ENCODE measurements at places on chromosomes 5 and 9. TPM values are rescaled to one million over a fixed set of nuclear protein-coding genes. Genes with fewer than 3 reads are reported as not detected.

DNA sequence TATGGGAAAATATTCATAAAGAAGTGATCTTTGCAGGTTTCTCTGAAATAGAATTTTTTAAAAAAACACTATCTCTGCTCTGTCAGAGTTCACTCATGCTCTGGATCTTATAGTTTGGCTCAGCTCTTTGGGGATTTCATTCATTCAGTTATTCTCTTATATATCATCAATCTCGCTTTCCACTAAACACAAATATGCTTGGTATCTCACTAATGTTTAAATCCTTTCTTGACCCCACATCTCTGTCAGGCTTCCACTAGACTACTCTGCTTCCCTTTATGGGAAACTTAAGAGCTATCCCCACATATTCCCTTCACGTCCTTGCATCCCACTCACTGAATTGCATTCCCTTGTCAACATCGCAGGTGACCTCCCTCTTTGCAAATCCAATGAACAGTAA lies 396.1 kb downstream of the ENC1 start:
- no peak overlapping the region for H3K4me3 ChIP-seq
- no peaks in the 10 kb centered on the region for H3K36me3 ChIP-seq
- DNase-seq: no peak
- H3K27ac ChIP-seq: no peak overlapping the region
- H3K27me3 ChIP-seq: no peaks in the 10 kb centered on the region
- H3K4me1 ChIP-seq: peaks cover 10% of the 10 kb centered on the region

GRCh38 chr9:37676411-37676830 lies 25.7 kb downstream of the FRMPD1 start:
- no peaks in the 10 kb centered on the region for H3K36me3 ChIP-seq
- no peak overlapping the region for H3K4me3 ChIP-seq
- DNase-seq: no peak
- H3K4me1 ChIP-seq: no peaks in the 10 kb centered on the region

GRCh38 chr9:117492476-117492875 lies 77.6 kb upstream of the ASTN2 start:
- no peaks in the 10 kb centered on the region for H3K36me3 ChIP-seq
- H3K27me3 ChIP-seq: no peaks in the 10 kb centered on the region
- no peak overlapping the region for H3K4me3 ChIP-seq
- no peak for DNase-seq
- no peak overlapping the region for H3K27ac ChIP-seq
- peaks cover 2% of the 10 kb centered on the region for H3K4me1 ChIP-seq

DNA sequence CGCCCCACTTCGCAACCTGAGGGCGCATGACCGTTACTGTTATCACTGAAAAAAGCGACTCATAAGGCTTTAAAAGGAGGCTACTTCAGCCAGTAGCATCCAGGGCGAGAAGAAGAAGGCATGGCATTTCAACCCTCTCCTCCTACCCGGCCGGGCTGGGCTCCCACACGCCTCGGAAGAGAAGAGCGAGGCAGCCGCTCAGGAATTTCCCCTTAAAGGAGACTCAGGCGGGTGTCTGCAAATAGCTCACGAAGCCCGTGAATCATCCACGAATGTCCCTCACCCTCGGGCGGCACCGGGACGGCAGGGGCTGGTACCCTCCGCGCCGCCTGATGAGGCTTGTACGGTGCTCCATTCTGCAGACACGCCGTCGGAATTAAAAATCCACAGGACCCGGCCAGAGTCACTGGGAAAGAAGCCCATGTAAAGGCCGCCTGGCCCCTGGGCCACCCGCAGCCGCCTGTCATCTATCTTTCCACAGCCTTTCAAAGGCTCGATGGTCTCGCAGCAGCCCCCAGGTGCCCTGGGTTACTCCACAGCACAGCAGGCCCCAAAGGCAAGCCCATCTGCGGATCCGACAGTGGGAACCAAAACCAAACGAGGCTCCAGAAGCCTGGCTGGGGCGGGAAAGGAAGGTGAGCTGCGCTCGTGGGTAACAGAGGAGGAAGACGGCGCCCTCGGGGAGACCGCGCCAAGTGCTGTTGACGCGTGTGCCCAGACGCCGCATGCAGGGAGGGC lies 11.8 kb downstream of the SLC12A7 start:
- no peak overlapping the region for H3K4me3 ChIP-seq
- H3K27me3 ChIP-seq: no peaks in the 10 kb centered on the region
- no peaks in the 10 kb centered on the region for H3K36me3 ChIP-seq
- H3K4me1 ChIP-seq: peaks cover 13% of the 10 kb centered on the region
- no peak for DNase-seq
- H3K27ac ChIP-seq: no peak overlapping the region

DNA sequence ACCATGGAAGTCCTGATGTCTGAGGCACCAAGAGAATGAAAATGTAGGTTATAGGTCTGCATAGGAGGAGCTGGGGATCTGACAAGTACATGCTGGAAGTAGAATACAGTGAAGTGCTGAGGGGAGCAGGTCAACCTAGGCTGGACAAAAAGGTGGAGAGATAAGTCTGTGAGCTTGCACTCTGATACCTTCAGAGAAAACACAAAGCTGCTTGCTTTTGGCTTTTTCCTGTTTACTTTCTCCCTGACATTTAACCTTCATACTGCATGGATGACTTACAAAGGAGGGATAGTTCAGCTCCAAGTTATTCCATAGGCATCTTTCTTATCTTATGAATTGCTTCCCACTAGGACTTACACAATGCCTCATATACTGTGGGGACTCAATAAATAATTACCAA lies 256.7 kb upstream of the NREP start:
- no peaks in the 10 kb centered on the region for H3K27me3 ChIP-seq
- H3K36me3 ChIP-seq: no peaks in the 10 kb centered on the region
- no peak overlapping the region for H3K4me3 ChIP-seq

GRCh38 chr9:93298498-93299417 lies 114.8 kb downstream of the WNK2 start:
- H3K4me1 ChIP-seq: peaks cover 6% of the 10 kb centered on the region
- no peaks in the 10 kb centered on the region for H3K27me3 ChIP-seq
- DNase-seq: no peak
- H3K27ac ChIP-seq: no peak overlapping the region
- H3K4me3 ChIP-seq: no peak overlapping the region

The BAAT gene
- total RNA-seq: not detected

The FAM78A gene
- 1.2 TPM for total RNA-seq

All from ovary (tissue), 10 donors.